Naive thymus-derived CD4-positive, alpha-beta T cell (primary cell): ENCODE measurements at places on chromosomes 7 and 10. TPM values are rescaled to one million over a fixed set of nuclear protein-coding genes. Genes with fewer than 3 reads are reported as not detected.

The MUC12 gene
- not detected for total RNA-seq

DNA sequence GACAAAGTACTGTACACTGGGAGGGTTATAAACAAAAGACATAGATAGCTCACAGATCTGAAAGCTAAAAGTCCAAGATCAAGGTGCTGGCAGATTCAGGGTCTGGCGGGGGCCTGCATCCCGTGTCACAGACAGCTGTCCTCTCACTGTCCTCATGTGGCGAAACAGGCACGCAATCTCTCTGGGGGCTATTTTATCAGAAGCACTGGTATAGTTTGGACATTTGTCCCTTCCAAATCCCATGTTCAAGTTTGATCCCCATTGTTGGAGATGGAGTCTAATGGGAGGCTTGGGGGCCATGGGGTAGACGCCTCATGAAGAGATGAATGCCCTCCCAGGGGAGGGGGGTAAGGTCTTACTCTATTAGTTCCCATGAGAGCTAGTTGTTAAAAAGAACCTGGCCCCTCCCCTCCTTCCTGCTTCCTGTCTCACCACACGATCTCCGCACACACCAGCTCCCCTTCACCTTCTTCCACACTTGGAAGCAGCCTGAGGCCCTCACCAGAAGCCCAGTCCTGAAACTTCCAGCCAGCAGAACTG, 72.5 kb upstream of the UCN3 start:
- peak overlapping the region; percentile 40 for H3K4me3 ChIP-seq
- H3K36me3 ChIP-seq: no peaks in the 10 kb centered on the region
- peak; percentile 36 for DNase-seq
- H3K27ac ChIP-seq: peak overlapping the region; percentile 80
- H3K4me1 ChIP-seq: peaks cover 38% of the 10 kb centered on the region

GRCh38 chr7:15816835-15817426, 130.4 kb upstream of the MEOX2 start:
- H3K27me3 ChIP-seq: no peaks in the 10 kb centered on the region
- no peak overlapping the region for H3K27ac ChIP-seq
- H3K4me1 ChIP-seq: no peaks in the 10 kb centered on the region
- no peak overlapping the region for H3K4me3 ChIP-seq
- DNase-seq: no peak

GRCh38 chr10:74827045-74827441, 643 bp downstream of the KAT6B start:
- peak overlapping the region; percentile 72 for H3K27ac ChIP-seq
- no peaks in the 10 kb centered on the region for H3K36me3 ChIP-seq
- peak overlapping the region; percentile 72 for H3K4me3 ChIP-seq

GRCh38 chr10:43082746-43083145, 5.9 kb downstream of the RET start:
- no peak for DNase-seq
- no peak overlapping the region for H3K27ac ChIP-seq
- H3K4me1 ChIP-seq: no peaks in the 10 kb centered on the region
- no peaks in the 10 kb centered on the region for H3K27me3 ChIP-seq
- no peak overlapping the region for H3K4me3 ChIP-seq
- no peaks in the 10 kb centered on the region for H3K36me3 ChIP-seq

The PAX4 gene
- not detected for total RNA-seq

The NKX6-2 gene
- not detected for total RNA-seq

DNA sequence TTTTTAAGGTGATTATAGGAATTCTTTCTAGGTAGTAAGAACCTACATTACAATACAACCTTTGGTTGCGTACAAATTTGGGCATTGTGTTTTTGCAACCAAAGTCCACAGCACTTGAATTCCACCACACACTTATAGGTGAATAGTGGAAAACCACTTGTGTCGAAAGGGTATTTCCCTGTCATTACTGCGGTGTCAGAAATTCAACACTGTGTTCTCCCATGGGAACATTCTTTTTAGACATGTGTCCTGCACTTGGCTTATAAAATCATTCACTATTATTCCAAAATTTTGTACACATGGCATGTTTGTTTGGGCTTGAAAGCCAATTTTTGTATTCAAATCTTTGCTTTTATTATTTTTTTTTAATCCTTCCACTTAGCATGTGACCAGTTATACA, 333.7 kb downstream of the PRPF18 start:
- H3K4me1 ChIP-seq: no peaks in the 10 kb centered on the region
- no peak overlapping the region for H3K27ac ChIP-seq
- H3K27me3 ChIP-seq: no peaks in the 10 kb centered on the region
- no peak overlapping the region for H3K4me3 ChIP-seq
- H3K36me3 ChIP-seq: no peaks in the 10 kb centered on the region

DNA sequence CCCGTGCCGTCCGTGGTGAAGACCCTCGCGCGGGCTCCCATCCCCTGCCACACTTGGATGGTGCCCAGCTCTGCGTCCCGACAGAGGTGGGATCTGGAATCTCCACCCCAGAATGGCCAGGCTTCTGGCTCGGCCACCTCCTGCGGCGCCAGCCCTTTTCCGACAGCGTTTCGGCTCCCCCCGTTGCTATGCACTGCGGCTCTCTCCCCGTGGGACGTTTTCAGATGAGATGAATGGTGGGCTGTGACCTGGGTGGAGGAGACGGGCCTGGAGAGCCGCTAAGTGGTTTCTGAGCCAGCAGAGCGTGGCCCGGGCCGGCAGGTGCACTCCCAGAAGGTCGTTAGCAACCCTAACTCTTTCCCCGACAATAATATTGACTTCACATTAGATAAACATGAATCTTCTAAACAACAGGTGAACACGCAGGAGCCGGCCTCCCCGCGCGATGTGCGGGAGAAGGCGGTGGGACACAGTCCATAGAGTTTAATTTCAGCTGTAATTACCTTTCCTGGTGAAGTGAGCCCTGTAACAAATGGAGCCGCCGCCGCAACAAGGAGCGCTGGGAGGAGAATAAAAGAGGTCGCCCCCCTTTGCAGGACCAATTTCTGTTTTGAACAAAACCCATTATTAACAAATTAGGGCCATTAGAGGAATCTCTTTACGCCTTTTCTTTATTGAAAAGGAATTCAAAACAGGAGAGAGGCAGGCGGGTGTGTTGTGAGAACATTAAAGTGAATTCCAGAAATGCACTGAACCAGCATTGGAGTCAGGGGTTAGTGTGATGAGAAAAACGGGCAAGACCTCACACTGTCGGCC, 294.3 kb upstream of the PFKP start:
- H3K27ac ChIP-seq: no peak overlapping the region
- no peaks in the 10 kb centered on the region for H3K27me3 ChIP-seq
- H3K4me3 ChIP-seq: no peak overlapping the region
- no peaks in the 10 kb centered on the region for H3K4me1 ChIP-seq

DNA sequence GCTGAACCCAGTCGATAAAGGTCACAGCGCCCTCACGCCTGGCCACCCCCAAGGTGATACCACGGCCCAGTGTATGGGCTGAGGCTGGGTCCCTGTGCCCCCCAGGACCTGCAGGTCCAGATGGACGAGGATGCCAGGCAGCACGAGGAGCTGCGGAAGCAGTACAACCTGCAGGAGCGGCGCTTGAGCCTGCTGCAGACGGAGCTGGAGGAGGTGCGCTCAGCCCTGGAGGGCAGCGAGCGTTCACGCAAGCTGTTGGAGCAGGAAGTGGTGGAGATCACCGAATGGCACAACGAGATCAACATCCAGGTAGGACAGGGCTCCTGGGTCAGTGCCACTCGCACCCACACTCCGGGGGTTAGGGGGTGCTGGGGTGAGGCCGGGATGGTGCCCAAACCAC, 24.2 kb upstream of the ARPC1A start:
- no peak for DNase-seq
- H3K36me3 ChIP-seq: no peaks in the 10 kb centered on the region
- no peak overlapping the region for H3K27ac ChIP-seq
- H3K4me1 ChIP-seq: no peaks in the 10 kb centered on the region

The LIPM gene
- not detected for total RNA-seq

DNA sequence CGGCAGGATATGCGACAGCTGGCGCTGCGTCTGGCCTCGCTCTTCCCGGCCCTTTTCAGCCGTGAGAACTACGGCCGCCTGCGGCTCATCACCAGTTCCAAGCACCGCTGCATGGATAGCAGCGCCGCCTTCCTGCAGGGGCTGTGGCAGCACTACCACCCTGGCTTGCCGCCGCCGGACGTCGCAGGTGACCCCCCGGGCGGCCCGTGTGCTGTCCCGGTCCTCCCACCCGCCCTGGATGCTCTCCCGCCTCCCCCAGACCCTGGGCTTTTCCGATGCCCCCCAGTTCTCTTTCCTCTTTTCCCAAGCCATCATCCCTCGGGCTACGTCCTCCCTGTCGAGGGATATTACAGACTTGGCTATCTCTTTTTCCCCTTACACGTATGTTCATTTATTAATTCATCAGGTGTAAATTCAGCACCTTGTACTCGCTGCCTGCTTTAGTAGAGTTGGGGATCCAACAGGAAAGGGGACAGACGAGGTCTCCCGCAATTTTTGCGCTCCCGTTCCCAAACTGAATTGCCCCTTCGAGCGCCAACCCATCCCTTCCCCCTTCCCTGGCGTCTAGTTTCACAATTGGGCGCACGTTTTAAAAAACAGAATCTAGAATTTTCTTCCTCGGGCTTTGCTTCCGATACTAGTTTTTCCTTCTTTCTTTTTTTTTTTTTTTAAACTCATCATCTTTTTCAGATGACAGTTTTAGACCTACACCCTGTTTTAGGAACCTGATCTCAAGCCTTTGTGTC, 846 bp downstream of the MINPP1 start:
- peaks cover 13% of the 10 kb centered on the region for H3K4me1 ChIP-seq
- H3K4me3 ChIP-seq: peak overlapping the region; percentile 87
- peak; percentile 55 for DNase-seq
